Regular cardiac myocyte (primary cell): ENCODE measurements at places on chromosomes 2 and 18. TPM values are rescaled to one million over a fixed set of nuclear protein-coding genes. Genes with fewer than 3 reads are reported as not detected.

The MRPL44 gene
- total RNA-seq, result 29.6 and 29.7 TPM in 2 replicates

The DTNA gene
- total RNA-seq, result 14.8 and 31.3 TPM in 2 replicates

The RND3 gene
- 284 and 750 TPM in 2 replicates for total RNA-seq

The TFPI gene
- 413 and 866 TPM in 2 replicates for total RNA-seq

The HYCC2 gene
- total RNA-seq, result 9.8 and 11.6 TPM in 2 replicates
